Small intestine (tissue), 16 donors: ENCODE measurements at places on chromosomes 16 and 17.

- DNase-seq = peak; percentile 58
Observed at GRCh38 chr17:67245694-67246402, 852 bp upstream of the HELZ start.

DNA sequence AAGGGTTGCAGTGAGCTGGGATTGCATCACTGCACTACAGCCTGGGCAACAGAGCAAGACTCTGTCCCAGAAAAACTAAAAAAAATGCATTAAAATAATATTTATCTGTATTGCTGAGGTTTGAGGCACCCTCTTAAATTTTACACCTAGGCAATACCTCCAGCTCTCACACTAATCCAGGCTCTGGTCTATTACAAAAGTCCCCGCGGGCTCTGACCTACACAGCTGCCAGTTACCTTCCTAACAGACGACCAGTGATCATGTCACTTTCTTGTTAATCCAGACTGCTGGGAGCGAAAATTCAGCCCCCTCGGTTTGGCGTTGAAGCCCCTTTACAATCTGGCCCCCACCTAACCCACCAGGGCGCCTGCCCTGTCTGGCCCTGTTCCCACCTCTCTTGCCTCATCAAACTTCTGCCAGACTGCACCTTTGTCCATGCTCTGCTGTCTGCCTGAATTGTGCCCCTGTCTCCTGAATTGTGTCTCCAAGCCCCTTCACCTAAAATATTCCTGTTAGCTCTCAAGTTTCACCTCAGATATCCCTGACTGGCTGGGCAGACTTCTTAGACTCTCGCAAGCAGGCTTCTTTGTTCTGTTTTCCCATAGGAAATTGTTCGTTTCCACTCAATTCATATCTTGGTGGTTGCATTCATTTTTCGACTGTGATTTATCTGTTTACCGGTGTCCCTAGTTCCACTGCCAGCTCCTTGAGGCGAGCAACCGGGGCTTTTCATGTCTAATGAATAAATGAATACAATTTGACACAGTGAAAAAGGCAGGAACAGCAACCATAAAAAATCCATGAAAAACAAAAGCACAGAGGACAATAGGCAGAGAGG lies 65.9 kb downstream of the PITPNC1 start:
- no peak for DNase-seq

- no peak for DNase-seq
Observed at GRCh38 chr16:83725313-83725712, 82.5 kb upstream of the HSBP1 start.

DNA sequence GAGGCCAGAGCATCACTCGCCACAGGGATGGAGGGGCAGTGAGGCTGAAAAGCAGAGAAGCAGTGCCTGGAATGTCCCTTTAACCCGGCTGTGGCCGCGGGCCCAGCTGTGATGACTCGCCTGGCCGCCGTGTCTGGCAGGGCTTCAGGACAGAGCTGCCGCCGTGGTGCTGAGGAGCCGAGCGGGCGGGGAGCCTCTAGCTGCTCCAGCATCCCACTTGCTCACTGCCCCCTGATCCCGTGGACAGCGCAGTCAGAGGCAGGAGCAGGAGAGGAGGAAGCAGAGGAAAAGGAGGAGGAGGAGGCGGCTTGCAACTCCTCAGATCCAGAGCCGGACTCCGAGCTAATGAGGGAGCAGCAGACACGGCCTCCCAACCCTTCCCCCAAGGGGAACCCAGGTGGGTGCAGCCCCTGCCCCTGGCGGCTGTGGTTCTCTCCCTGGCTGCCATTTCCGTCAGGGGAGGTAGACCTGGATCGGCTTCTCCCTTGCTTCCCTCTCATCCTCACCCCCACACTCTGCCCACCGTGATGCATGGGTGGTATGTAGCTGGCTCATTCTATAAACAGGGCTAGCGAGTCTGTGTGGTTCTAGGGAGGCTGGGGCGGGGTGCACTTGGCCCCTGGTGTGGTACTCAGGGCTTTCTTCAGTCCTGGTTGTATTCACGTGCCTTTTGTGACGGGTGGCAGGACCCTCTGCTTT lies 165.7 kb downstream of the CMIP start:
- no peak for DNase-seq

DNA sequence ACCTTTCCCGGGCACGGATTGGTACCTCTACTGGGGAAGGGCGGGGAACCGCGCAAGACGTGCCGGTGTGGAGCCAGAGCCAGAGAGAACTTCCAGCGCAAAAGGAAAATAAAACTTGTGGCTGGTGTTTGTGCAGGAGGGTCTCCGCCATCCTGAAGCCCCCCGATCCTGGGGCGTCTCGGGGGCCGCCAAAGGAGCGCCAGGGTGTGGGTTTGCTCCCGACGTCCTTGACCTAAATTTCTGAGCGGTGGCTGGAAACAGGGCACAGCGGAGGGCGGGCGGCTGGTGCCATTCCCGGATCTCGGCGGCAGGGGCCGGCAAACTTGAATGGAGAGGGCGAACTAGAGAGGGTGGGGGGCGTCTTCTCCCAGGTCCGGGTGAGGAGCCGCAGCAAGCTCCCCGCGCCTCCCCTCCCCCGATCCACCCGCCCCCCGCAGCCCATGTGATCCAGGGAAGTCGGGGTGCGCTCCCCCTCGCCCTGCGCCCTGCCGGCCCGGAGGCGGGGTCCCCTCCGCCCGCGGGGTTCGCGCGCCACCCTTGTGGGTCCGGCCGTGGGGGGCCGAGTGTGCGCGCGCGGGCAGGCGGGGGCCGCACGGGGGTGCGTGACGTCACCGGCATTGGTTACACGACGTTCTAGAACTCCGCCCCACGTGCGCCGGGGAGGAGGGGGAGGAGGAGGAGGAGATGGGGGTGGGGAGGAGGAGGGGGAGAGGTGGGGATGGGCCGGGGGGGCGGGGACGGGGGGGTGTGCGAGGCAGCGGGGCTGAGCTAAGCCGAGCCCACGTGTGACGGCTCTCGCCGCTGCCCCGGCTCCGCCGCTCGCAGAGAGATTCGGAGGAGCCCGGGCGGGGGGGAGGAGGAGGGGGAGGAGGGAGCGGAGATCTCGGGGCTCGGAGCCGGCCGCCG lies at the start of gene MSI2:
Gene MSI2 (plus strand): TSS at position 748 of the 906 bp plus-strand sequence. CDS start 220 bp downstream, outside the sequence.
- peak; percentile 94 for DNase-seq

DNA sequence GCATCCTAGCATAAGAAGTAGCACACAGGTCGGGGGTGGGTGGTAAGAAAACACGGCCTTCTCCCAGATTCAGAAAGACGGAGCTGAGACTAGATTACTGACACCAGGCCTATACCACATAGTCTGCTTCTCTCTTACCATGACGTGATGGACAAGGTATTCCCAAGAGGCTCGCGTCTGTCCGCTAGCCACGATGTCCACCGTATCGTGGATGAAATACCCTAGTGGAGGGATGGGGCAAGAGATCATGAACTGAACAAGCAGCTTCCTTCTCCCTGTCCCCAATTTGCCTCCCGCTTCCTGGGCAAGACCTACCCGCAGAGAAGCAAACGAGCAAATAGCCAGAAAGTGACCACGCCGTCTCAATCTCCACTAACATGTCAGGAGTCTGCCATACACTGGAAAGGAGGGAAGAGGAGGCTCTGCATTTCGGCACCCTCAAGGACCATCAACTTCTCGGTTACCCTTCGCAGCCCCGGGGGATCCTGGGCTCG lies 820 bp downstream of the TLCD1 start:
- peak; percentile 50 for DNase-seq

GRCh38 chr17:78658281-78658785 lies 81.1 kb upstream of the DNAH17 start:
- DNase-seq = no peak

- DNase-seq = peak; percentile 17
Observed at GRCh38 chr17:30379903-30380381, 1.2 kb downstream of the CPD start.

DNA sequence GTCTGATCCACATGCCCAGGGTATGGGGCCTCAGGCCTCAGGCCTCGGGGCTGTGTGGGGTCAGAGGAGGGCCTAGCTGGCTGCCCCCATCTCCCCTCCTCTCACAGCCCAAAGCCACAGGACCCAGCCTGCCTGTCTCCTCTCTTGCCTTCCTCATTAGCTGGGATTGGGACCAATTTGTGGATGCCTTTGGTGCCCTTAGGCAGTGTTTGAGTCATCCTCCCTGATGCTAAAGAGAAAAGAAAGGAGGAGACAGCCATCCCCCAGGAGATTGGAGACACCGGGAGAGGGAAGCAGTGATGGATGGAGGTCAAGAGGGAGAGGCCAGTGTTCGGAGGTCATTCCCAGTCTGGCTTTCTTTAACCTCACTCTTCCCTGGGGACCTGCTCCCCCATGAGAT lies 23.3 kb upstream of the NOG start:
- no peak for DNase-seq

DNA sequence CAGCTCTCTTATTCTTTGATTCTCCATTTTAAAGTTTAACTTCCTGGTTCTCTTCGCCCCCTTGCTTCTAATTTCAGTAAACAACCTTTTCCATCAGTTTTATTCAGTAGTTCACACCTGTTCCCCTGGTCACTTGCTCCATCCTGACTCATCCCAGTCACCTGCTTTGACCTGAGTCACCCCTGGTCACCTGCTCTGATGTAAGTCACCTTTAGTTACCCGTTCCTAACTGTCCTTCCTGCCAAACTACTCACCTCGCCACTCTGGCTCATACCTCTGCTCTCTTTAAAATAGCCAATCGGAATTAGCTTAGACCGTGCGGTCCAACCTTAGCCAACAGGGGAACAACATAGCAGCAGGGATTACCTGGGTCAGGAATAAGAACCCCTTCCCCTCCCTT lies 4.7 kb upstream of the NLRC5 start:
- no peak for DNase-seq

DNA sequence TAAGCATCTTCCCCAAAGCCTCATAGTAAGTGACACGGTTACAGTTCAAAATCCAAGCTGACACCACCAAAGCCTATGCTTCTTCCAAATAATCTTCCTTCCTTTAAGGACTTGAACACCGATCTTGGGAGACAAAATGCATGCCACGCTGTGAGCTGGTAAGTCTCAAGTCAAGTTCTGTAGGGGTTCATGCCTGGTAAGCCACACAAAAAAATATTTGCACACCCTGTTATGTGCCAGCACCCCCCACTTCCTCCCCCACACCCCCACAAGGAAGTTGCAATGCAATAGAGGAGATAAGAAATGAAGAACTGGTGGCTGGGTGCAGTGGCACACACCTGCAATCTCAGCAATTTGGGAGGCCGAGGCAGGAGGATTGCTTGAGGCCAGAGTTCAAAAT lies 5.6 kb downstream of the NOG start:
- DNase-seq = no peak

- DNase-seq = peak; percentile 57
Observed at GRCh38 chr17:73335591-73336407, 24.0 kb upstream of the CDC42EP4 start.

- no peak for DNase-seq
Observed at GRCh38 chr16:70483426-70483825, 29.0 kb downstream of the FCSK start.

GRCh38 chr17:45980855-45981254 lies 18.2 kb upstream of the STH start:
- DNase-seq = no peak

- DNase-seq = no peak
Observed at GRCh38 chr17:194828-195602, 13.6 kb upstream of the DOC2B start.

GRCh38 chr17:79008666-79009387 lies 737 bp downstream of the CANT1 start:
- DNase-seq = no peak

GRCh38 chr17:7626956-7627249 lies 718 bp downstream of the SAT2 start:
- no peak for DNase-seq

GRCh38 chr17:19771971-19772630 lies 24.0 kb upstream of the ALDH3A1 start:
- no peak for DNase-seq

GRCh38 chr17:32285306-32285705 lies 19.7 kb downstream of the RHBDL3 start:
- DNase-seq = no peak

DNA sequence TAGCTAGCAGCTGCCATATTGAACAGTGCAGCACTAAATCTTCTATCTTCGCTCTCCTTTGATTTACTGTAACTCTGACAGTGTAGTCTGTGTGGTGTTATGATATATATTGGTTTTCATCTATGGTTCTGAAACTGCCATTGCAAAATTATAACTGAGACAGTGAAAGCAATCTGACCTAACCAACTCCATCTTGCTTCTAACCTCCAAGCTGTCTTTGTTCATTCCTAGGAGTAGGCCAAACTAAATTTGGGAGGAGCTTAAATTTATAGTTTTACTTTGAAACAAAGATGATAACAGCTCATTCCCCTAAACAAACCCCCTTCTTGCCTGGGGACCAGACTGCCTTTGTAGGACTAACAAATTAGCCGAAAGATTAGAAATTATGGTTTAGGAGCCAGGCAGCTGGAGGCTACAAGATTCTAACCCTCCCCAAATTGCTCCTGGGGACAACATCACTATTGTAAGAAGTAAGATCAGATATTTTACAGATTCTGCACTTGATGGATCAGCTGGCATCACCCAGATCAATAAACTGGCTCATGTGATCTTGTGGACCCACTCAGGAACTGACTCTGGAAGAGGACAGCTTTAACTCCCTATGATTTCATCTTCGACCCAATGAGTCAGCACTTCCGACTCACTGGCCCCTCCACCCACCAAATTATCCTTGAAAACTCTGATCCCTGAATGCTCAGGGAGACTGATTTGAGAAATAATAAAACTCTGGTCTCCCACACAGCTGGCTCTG lies 47.0 kb upstream of the FBXO47 start:
- peak; percentile 20 for DNase-seq

GRCh38 chr16:12547608-12547922 lies 256.1 kb downstream of the CPPED1 start:
- DNase-seq = no peak

DNA sequence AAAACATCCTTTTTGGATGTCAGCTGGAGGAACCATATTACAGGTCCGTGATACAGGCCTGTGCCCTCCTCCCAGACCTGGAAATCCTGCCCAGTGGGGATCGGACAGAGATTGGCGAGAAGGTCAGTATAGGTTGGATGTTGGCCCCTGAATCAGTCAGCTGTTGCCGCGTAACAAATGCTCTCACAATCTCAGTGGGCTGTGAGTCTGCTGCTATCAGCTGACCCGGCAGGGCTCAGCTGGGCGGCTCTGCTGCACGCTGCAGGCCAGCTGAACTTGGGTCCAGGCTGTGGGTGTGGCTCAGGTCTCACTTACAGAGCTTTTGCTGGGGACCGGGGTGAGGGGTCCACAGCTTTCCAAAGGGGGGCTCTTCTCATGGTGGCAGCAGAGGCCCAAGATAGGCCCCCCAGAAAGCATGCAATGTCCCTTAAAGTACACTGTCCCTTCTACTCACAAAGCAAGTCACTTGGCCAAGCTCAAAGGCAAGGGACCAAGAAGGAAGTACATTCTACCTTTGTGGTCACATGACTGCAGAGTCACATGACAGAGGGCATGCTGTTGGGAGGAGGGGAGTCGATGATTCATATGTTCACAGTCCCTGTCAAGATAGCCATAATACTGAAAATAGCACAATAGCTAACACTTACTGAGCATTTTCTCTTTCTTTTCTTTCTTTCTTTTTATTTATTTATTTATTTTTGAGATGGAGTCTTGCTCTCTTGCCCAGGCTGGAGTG lies 134.2 kb downstream of the ABCC1 start:
- DNase-seq = no peak

DNA sequence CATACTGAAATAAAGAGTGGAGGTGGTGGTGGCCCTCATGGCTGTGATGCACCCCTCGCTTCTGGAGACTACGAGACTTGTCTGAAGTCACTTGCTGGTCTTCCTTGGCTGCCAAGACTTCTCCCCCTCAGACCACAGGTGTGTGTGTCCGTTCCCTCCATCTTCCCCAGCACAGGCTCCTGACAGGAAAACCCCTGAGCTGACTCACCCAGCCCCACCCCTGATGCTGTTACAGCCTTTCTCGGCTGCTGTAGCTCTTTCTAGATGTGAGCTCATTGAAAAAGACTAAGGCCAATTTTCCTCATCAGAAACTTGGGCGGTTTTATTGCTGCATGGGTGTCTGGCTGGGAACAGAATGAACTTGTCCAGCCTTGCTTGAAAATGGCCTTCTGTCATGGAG lies 296.9 kb downstream of the TMEM114 start:
- DNase-seq = no peak
